Left forelimb (tissue), 1 donor: ENCODE measurements at places on chromosomes 7 and 10.

GRCh38 chr10:20674926-20675325, 222.2 kb downstream of the NEBL start:
- no peak for DNase-seq

- DNase-seq: no peak
These were observed 103.3 kb downstream of the TPST1 start for GRCh38 chr7:66308411-66308810.

DNA sequence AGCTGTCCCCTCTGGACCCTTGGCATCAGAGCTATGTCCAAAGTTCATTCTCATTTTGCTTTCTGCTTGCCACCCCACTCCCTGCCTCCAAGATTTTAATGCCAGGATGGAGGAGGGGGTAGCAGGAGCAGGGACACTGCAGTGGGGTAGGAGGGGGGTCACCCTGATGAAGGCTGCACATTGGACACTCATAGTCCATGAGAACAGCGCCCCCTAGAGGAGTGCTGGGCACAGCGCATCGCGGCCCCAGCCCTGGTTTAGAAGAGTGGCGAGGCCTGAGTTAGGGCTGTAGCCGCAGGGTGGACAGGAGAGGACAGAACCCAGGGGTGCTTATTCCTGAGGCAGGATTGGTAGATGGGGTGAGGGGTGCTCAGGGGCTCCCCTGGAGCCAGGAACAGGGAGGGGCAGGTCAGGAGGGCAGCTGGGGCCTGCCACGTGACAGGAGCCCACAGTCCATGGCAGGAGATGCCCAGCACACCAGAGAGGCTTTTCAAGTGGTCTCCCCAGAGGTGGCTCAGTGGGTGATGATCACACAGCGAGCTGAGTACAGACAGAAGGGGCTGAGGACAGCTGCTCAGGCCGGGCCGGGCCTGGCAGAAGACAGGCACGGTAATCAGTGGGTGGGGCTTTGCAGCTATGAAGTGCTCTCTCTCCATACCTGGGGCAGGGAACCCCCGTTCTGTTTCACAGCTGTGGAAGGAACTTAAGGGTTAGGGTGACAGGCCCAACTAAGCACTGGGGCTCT, 71.4 kb downstream of the NEURL1 start:
- no peak for DNase-seq

DNA sequence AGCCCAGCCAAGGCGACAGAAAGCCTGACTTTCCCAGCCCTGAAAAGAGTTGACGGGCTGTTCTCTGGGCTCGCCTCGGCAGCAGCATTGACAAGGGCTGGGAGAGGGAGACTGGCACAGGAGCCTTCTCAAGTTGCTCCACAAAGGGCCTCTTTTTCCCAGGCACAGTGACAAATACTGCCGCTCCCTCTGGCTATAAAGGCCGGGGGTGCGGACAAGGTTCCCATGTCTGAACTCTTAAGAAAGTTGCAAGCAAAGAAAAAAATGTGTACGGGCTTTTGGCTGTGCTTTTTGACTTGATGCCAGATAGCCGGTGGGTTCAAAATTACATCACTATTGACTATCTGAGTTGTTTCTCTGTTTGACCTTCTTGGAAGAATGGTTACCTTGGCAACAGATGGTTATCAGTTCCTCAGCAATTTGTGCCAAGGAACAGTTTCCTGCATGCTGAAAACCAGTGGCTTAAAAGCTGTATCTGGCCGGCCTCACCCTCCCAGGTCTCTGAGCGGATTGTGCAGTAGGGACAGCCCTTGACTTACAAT, 115.9 kb upstream of the EEPD1 start:
- no peak for DNase-seq

GRCh38 chr10:22992621-22993020, 64.8 kb downstream of the ARMC3 start:
- no peak for DNase-seq
